ENCODE measurements at places on chromosomes 7 and 10. TPM values are rescaled to one million over a fixed set of nuclear protein-coding genes. Genes with fewer than 3 reads are reported as not detected.

GRCh38 chr10:89785095-89785494 is 83.7 kb downstream of the KIF20B start:
- no peak overlapping the region for H3K4me3 ChIP-seq
- H3K27me3 ChIP-seq = peaks cover 8% of the 10 kb centered on the region
- peaks cover 9% of the 10 kb centered on the region for H3K36me3 ChIP-seq
- H3K27ac ChIP-seq = no peak overlapping the region

DNA sequence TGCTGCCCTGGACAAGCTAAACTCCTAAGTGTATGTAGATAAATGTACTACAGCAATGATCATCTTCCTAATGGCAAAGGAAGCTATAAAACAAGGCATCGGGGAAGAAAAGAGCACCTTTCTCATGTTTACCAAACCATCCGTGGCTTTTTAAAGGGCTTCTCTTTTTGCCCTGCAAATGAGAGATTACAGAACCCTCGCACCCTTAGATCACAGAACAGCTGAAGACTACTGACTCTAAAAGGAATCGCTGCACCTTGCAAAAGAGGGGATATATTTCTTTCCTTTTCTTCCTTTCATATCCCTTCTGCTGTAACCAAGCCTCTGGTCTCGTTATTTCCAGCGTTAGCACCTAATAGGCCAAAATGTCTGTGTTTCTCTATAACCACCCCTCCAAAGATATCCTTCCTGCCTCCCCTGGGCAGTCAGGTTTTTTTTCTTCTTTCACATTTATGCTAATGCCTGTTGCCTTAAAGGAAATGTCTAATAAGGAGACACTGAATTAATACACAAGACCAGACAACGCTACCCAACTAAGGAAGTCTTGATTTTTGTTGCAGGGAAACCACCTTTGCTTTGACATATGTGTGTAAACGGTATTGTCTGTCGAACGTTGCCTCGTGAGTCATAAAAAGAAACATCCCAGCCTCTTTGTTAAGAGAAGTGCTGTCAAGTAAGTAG is 10.5 kb downstream of the ST8SIA6 start:
- H3K36me3 ChIP-seq = peaks cover 9% of the 10 kb centered on the region
- H3K4me3 ChIP-seq = no peak overlapping the region
- no peak for DNase-seq

GRCh38 chr10:63206997-63207811 is 74.1 kb downstream of the NRBF2 start:
- no peaks in the 10 kb centered on the region for H3K27me3 ChIP-seq
- peak overlapping the region; percentile 89 for H3K27ac ChIP-seq
- H3K4me1 ChIP-seq = peaks cover 64% of the 10 kb centered on the region
- peaks cover 48% of the 10 kb centered on the region for H3K36me3 ChIP-seq
- peak overlapping the region; percentile 39 for H3K4me3 ChIP-seq
- DNase-seq = no peak

The CUBN gene
- 2.5 TPM for total RNA-seq

GRCh38 chr10:132168571-132169030 is 18.1 kb upstream of the DPYSL4 start:
- H3K36me3 ChIP-seq = peaks cover 4% of the 10 kb centered on the region
- no peaks in the 10 kb centered on the region for H3K27me3 ChIP-seq
- peaks cover 11% of the 10 kb centered on the region for H3K4me1 ChIP-seq
- no peak overlapping the region for H3K4me3 ChIP-seq

- H3K4me1 ChIP-seq = no peaks in the 10 kb centered on the region
- no peaks in the 10 kb centered on the region for H3K36me3 ChIP-seq
- no peak overlapping the region for H3K4me3 ChIP-seq
- no peak for DNase-seq
- H3K27me3 ChIP-seq = no peaks in the 10 kb centered on the region
Measured at GRCh38 chr10:15344256-15344875, 26.7 kb downstream of the FAM171A1 start.

The SMO gene
- total RNA-seq = not detected

Data from activated CD4-positive, alpha-beta T cell treated with anti-CD3 and anti-CD28 coated beads, Interleukin-2, amount 10 ng/mL, durations not matched to agents 7 days and 5 days (primary cell).